ENCODE measurements at places on chromosomes 4 and X. TPM values are rescaled to one million over a fixed set of nuclear protein-coding genes. Genes with fewer than 3 reads are reported as not detected.

GRCh38 chrX:149871940-149872339, 9.0 kb upstream of the MAGEA8 start:
- no peak for DNase-seq

DNA sequence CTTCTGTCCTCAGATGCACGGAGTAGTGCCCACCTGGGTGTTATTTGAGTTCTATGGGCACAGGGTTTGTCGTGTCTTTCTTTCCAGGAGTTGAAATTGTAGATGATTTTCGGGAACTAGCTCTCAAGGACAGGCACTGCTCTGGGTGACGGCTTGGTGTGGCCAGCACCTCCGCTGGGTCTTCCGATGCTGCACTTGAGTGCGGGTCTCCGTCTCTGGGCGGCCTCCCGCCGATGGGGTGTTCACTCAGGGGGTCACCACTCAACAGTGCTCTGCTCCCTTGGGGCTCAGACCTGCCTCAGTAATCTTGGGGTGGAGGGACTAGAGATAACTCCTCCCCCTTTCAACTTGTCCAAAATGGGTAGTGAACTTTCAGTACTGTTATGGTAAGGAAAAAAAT, 2.5 kb downstream of the ZFP92 start:
- DNase-seq: no peak

GRCh38 chrX:43676971-43677572, 21.0 kb downstream of the MAOA start:
- DNase-seq: no peak

DMRTC1 gene
- not detected for total RNA-seq

AWAT2 gene
- total RNA-seq: not detected

ZFP92 gene
- 1.5 TPM for total RNA-seq

INTS6L gene
- 28.6 TPM for total RNA-seq

POLN gene
- 4.5 TPM for total RNA-seq

DNA sequence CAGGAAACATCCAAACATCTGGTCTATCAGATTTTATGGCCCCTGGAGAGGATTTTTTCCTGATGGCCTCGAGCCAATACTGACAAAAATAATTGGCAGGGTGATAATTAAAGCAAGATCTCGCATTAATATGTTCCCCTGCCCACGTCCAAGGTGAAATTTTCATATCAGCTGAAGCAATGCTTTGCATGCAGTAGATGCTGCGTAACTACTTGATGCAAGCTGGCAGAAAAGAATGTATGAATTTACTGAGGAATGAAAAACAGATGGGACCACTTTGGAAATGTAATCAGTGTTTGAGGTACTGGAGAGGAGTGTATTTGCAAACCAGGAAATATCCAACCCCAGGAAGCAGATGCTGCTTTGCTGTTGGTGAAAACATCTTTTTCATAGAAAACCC, 36.8 kb upstream of the REST start:
- no peak for DNase-seq

- no peak for DNase-seq
Observed at GRCh38 chrX:22952010-22952409, 47.8 kb upstream of the DDX53 start.

CD38 gene
- total RNA-seq: 2.1 TPM

DNA sequence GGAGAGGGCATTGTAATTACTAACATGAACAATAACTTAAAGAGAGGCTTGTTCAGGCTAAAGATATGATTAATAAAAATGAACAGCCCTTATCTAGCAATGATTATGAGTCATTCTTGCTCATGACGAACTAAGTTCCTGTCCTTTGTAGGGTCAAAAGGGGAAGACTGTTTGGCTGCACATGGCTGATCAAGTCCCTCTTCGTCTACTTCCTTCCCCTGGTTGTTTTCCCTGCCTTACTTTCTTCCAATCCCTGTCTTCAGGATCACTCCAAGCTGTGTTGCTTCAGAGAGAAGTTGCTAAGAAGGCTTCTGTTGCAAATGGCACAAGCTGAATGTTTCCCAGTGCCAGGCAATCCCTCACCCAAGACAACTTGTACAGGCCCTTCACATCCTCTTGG, 115.0 kb upstream of the HS3ST1 start:
- DNase-seq: no peak

DNA sequence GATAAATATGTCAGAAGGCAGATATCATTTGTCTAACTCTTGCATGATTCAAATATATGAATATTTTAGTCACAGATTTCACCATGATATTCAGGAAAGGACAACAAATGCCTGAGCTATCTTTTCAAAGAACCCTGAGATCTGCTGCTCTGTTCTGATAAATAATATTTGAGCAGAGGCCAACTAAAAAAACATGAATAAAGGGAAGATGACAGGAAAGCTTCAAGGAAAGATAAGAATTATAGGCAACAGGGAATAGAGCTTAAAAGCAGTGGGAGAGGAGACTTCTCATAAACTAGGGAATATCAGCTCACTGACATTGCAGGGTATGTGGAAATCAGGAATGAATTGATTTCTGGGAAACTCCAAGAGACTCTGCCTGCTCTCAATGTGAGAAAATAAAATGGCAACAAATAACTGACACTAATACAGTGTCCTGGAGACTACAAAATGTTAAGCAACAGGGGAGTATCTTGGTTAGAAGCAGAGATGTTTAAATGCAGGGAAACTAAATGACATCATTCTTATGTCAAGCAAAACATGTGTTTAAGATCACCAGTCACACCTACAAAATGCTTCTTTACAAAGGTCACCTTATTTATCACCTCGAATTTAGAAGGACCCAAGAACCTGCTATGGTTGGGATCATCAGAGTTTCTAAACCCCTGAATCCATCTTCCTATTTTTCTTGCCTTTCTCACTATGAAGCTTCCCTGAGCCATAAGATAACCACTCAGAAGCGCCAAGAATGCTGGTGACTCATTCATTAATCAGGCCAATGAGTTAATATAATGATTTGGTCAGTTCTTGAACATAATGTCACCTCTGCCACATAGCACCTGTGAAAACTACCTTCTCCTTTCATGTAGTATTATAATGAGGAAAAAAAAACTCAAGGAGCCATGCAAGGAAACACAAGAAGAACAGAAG, 78.1 kb downstream of the NDST3 start:
- DNase-seq: peak; percentile 9

- DNase-seq: no peak
Observed at GRCh38 chr4:22483551-22483981, 32.3 kb downstream of the ADGRA3 start.

DNA sequence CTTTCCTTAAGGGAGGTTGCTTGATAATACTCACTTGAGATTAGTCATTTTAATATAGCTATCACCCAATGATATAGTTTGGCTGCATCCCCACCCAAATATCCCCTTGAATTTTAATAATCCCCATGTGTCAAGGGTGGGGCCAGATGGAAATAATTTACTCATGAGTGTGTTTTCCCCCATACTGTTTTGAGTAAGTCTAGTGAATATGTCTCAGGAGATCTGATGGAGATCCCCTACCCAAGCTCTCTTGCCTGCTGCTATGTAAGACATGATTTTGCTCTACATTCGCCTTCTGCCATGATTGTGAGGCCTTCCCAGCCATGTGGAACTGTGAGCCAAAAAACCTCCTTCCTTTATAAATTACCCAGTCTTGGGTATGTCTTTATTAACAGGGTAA, 539.7 kb upstream of the GRID2 start:
- DNase-seq: no peak

DNA sequence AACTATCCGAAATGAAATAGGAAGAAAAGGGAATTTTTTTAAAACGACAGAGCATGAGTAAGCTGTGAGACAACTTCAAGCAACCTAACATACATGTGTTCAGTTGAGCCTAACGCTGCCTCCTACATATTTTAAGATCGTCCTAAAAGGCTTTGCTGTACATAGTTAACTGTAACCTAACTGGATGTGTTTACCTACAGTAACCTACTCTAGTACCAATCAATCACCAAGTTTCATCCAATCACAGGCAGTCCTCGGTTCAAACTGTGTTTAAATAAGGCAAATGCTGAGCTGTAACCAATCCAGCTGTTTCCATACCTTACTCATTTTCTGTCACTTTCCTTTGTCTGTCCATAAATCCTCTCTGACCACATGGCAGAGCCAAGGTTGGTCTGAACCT, 17.1 kb downstream of the RCHY1 start:
- DNase-seq: no peak

GRCh38 chr4:138003248-138003647, 238.9 kb downstream of the SLC7A11 start:
- DNase-seq: no peak

Measured in cerebellum (tissue), 4 donors.